Thymus (tissue), 14 donors: ENCODE measurements at places on chromosomes 7 and 10. TPM values are rescaled to one million over a fixed set of nuclear protein-coding genes. Genes with fewer than 3 reads are reported as not detected.

DNA sequence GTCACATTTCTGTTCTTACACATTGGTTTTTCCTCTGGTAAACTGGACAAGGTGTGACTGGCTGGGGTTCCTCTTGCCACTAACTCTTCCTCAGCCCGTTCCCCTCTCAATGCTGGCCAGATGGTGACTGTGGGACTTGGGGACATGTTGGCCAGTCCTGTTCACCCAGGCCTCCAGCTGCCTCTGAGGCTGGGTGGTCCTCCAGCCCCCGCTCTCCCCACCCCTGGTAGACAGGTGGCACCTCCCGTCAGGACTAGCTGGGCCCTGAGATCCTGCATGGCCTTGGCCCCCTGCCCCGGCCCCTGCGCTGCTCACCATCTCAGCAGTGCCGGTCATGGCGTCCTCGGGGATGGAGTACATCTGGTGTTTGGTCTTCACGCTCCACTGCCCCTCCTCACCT, 10.8 kb upstream of the MYL7 start:
- no peak overlapping the region for H3K4me3 ChIP-seq
- no peak for DNase-seq
- no peaks in the 10 kb centered on the region for H3K36me3 ChIP-seq
- H3K4me1 ChIP-seq: peaks cover 9% of the 10 kb centered on the region

Gene TNPO3
- total RNA-seq: 30.7 TPM

DNA sequence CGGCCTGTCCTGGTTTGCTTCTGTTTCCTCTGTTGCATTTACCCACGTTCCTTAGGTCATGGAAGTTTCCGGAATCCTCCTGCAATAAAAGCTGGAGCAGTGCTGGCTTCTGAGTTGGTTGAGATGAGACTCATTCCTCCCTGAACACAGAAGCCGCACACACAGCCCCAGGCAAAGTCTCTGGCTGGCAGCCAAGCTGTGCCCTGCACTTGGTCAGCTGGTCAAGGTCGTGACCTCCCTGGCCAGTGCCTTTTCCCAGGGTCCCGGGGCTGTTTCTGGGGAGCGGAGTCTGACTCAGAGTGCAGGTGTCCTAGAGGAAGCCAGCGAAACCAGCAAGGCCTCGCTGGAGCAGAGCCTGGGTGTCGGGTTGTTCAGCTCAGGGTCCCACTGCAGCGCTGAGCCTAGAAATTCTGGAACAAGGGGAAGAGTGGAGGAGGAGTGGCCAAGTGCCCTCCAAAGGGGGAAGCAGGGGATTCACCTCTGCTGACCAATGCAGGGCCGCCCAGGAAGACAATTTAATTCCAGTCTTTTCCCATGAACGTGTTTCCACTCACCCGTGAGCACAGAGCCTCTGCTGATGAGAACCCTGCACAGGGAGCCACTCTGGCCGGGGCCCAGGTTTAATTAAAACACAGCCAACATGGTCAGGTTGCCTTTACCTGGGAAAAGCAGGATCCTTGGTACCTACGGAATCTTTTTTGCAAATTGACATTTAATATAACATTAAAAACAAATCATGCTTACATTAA, 245.5 kb upstream of the PPP2R2D start:
- H3K27me3 ChIP-seq: peaks cover 23% of the 10 kb centered on the region
- H3K4me3 ChIP-seq: no peak overlapping the region
- no peaks in the 10 kb centered on the region for H3K4me1 ChIP-seq
- H3K36me3 ChIP-seq: no peaks in the 10 kb centered on the region

GRCh38 chr10:115950320-115950719, 322.7 kb downstream of the GFRA1 start:
- H3K4me3 ChIP-seq: no peak overlapping the region
- DNase-seq: no peak
- H3K36me3 ChIP-seq: no peaks in the 10 kb centered on the region

GRCh38 chr10:110141185-110141584, 66.2 kb upstream of the MXI1 start:
- DNase-seq: no peak
- H3K4me1 ChIP-seq: no peaks in the 10 kb centered on the region
- H3K36me3 ChIP-seq: no peaks in the 10 kb centered on the region
- H3K27ac ChIP-seq: no peak overlapping the region
- no peak overlapping the region for H3K4me3 ChIP-seq

Gene PAPSS2
- total RNA-seq: 2.5 TPM

DNA sequence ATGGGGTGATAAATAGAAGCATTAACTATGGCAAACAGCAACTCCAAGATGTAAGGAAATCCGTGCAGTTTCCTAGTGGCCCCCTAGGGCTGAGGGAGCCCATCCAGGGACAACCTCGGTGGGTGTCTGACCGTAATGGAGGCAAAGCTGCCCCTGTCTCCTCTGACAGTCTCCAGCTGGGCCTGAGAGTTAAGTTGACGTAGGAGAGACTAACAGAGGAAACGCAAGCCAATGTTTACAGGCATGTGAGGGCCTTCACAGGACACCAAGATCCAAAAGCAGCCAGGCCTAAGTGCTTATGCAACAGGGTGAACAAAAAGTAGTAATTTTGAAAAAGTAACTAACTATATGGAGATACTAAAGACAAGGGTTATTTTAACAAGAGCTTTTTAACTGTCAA, 330.0 kb upstream of the C7orf33 start:
- H3K27ac ChIP-seq: no peak overlapping the region
- no peak for DNase-seq
- H3K4me3 ChIP-seq: no peak overlapping the region

Gene LRRD1
- 0.05 TPM for total RNA-seq

- H3K27ac ChIP-seq: no peak overlapping the region
- H3K4me1 ChIP-seq: peaks cover 17% of the 10 kb centered on the region
- H3K36me3 ChIP-seq: no peaks in the 10 kb centered on the region
- no peak overlapping the region for H3K4me3 ChIP-seq
These were observed 134.1 kb upstream of the ZNF32 start for GRCh38 chr10:43782814-43783213.

DNA sequence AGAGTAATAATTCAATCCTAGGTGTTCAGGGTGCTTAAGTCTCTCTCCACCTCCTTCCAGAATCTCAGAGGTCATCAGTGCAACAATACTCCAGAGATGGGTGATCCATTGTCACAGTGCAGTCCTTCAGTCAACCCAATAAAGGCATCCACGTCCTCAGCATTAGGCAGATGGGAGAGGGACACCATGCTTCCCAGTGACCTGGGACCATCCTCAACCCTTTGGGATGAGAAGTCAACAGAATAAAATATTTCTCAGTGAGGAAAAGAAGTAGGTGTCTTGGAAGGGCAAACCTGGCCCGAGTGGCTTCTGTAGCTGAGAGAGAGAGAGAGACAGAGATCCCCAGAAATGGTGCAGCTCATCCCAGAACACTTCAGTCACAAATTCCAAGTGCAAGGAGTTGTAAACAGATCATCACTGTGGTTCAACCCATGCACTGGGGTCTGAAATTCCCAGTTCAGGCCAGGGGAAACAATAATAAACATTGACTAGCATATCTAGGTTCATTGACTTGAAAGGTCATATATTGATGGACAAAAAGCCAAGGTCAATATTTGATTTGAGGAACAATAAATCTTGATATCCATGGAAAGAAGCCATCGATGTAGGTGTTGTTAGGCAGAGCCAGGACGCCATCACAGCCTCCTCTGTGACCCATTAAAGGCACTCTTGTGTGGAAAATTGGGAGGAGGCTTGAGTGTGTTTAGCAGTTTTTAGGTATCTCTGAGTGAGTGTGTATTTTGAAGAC, 256.0 kb upstream of the ZMIZ1 start:
- no peaks in the 10 kb centered on the region for H3K27me3 ChIP-seq
- H3K36me3 ChIP-seq: no peaks in the 10 kb centered on the region
- H3K4me1 ChIP-seq: no peaks in the 10 kb centered on the region
- DNase-seq: no peak
- no peak overlapping the region for H3K4me3 ChIP-seq

- H3K27me3 ChIP-seq: no peaks in the 10 kb centered on the region
- no peaks in the 10 kb centered on the region for H3K4me1 ChIP-seq
- no peak overlapping the region for H3K27ac ChIP-seq
- no peak for DNase-seq
- H3K4me3 ChIP-seq: no peak overlapping the region
- no peaks in the 10 kb centered on the region for H3K36me3 ChIP-seq
These were observed 216.3 kb upstream of the SHH start for GRCh38 chr7:156028521-156028920.

DNA sequence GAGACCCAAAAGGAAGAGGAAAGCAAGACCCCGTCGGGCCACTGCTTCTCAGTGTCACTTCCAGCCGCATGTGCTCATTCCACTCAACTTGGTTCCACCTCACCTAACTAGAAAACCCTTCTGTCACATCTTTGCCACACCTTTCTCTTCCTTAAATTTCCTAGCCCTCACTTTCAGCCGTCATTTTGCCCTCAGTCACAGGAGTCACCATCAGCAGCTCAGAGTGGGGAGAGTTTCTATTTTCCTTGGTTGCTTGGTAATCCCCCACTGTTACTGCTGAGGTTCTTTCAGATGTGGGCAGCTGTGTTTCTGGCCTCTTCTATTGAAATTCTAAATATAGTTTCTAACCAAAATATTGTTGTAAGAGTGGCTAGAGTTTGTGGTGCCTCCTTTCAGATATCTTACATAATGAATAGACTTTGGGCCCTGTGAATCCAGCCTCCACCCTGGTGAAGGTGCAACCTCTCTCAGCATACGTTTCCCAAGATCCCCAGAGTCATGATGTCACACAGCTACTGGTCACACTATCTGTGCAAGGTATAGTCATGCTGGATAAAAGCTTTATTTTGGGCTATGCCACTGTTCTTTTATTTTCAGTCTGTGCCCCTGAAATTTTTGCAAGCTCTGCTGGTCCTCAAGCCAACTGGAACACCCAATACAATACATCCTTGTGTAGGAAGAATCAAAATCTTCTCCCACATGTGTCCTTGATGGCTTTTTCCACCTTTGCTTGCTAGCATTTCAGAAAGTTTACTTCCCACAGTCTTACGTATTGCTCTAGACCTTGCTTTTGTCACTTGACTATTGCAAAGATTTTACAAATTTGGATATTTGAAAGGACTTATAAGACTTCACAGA, 9.2 kb downstream of the AGBL3 start:
- H3K27me3 ChIP-seq: no peaks in the 10 kb centered on the region
- no peaks in the 10 kb centered on the region for H3K36me3 ChIP-seq
- no peak overlapping the region for H3K4me3 ChIP-seq
- H3K27ac ChIP-seq: peak overlapping the region; percentile 73
- peaks cover 15% of the 10 kb centered on the region for H3K4me1 ChIP-seq

GRCh38 chr10:43263551-43264343, 3.1 kb downstream of the RASGEF1A start:
- peaks cover 63% of the 10 kb centered on the region for H3K27me3 ChIP-seq
- no peak for DNase-seq
- no peak overlapping the region for H3K27ac ChIP-seq
- H3K4me3 ChIP-seq: no peak overlapping the region
- no peaks in the 10 kb centered on the region for H3K4me1 ChIP-seq

GRCh38 chr7:148633761-148634160, 43.2 kb downstream of the C7orf33 start:
- H3K27ac ChIP-seq: peak overlapping the region; percentile 88
- no peak for DNase-seq
- H3K4me3 ChIP-seq: no peak overlapping the region
- no peaks in the 10 kb centered on the region for H3K36me3 ChIP-seq
- peaks cover 12% of the 10 kb centered on the region for H3K4me1 ChIP-seq
- no peaks in the 10 kb centered on the region for H3K27me3 ChIP-seq

GRCh38 chr7:34718867-34719266, 60.8 kb downstream of the NPSR1 start:
- H3K27ac ChIP-seq: no peak overlapping the region
- H3K4me3 ChIP-seq: no peak overlapping the region
- no peaks in the 10 kb centered on the region for H3K36me3 ChIP-seq
- DNase-seq: no peak

Gene SEMA3D
- 1.3 TPM for total RNA-seq

DNA sequence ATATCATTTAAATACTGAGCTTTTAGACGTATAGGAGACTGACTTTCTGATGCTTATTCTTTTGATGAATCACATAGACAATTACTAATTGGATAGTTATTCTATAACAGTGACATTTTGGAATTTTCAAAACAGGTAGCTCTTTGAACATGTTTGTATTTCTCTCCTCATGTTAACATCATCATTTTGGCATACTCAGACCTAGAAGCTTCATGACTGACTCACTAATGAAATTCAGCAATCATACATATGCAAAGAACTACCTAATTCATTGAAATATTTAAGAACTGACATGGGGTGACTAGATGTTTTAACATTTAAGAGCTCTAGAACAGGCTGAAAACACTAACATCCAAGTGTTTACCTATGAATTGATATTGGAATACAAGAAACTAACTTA, 192.3 kb downstream of the VTI1A start:
- no peaks in the 10 kb centered on the region for H3K27me3 ChIP-seq
- no peak overlapping the region for H3K4me3 ChIP-seq
- H3K27ac ChIP-seq: no peak overlapping the region
- H3K4me1 ChIP-seq: peaks cover 5% of the 10 kb centered on the region
- no peak for DNase-seq

- peaks cover 5% of the 10 kb centered on the region for H3K4me1 ChIP-seq
- H3K27me3 ChIP-seq: no peaks in the 10 kb centered on the region
- no peak overlapping the region for H3K27ac ChIP-seq
- peaks cover 34% of the 10 kb centered on the region for H3K36me3 ChIP-seq
These were observed 5.0 kb upstream of the PRKAR1B start for GRCh38 chr7:732094-732541.

Gene FKBP6
- total RNA-seq: 0.19 TPM

DNA sequence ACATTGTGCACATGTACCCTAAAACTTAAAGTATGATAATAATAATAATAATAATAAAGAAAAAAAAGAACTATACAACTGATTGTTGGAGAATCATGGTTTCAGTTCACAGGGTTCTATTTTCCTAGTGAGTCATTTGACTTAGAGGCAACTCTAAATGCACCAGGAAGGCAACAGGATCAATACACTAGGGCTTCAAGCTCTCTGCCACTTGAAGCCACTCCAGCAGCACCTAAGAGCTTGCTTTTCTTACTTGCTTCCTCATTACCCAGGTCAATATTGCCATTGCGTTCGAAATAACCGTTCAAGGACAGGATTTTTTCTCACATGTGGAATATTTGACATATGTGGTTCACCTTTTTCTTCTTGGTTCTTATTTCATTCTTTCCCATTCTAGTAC, 189.7 kb downstream of the GRM3 start:
- DNase-seq: no peak
- H3K4me3 ChIP-seq: no peak overlapping the region
- no peaks in the 10 kb centered on the region for H3K4me1 ChIP-seq
- no peaks in the 10 kb centered on the region for H3K36me3 ChIP-seq
- no peaks in the 10 kb centered on the region for H3K27me3 ChIP-seq

GRCh38 chr10:127161482-127161881, 34.9 kb downstream of the INSYN2A start:
- no peak overlapping the region for H3K27ac ChIP-seq
- no peak for DNase-seq
- H3K4me3 ChIP-seq: no peak overlapping the region
- peaks cover 3% of the 10 kb centered on the region for H3K4me1 ChIP-seq
- no peaks in the 10 kb centered on the region for H3K36me3 ChIP-seq

DNA sequence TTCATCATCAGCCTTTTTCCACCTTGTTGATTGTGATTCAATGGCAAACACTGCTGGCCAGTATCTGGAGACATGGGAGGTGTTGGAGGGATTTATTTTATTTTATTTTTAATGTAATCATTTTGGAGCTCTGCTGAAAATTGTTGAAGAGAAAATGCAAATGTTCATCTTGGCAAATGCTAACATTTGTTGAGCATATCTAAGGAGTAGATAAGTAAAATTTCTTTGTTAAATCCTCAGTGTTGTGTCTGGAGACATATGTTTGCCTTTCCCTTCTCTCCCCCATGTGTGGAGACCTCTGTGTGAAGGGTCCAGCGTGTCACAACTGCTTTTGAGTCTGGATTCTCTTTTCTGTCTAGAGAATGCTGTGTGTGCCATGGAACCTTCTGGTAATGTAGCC, 300.3 kb downstream of the FZD1 start:
- H3K4me1 ChIP-seq: no peaks in the 10 kb centered on the region
- no peaks in the 10 kb centered on the region for H3K27me3 ChIP-seq
- H3K36me3 ChIP-seq: no peaks in the 10 kb centered on the region
- no peak for DNase-seq
- no peak overlapping the region for H3K4me3 ChIP-seq
